ENCODE measurements at places on chromosomes 11 and 22. TPM values are rescaled to one million over a fixed set of nuclear protein-coding genes. Genes with fewer than 3 reads are reported as not detected.
A peak's percentile ranks its signal among the peaks of the same experiment; 100 is the strongest.

DNA sequence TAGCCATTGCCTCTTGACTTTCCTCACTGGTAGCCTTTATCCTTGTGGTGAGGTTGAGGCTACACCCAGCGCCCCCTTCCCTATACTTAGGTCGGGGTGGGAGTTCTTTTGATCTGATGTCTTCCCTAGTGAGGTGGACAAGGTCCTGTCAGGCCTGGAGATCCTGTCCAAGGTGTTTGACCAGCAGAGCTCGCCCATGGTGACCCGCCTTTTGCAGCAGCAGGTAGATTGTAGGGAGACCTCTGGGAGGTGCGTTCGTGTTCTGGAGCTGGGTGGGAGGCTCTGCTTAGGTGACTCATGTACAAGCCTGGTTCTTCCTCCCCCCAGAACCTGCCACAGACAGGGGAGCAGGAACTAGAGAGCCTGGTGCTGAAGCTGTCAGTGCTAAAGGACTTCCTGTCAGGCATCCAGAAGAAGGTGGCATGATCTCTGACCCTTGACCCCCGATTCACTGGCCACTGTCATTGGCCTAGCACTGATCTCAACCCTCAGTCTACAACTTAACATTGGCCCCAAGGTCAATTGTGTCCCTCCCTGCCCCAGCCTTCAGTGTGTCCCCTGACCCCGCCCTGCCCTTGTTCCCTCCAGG is 4.9 kb downstream of the INPPL1 start:
- H3K27me3 ChIP-seq = no peaks in the 10 kb centered on the region
- H3K36me3 ChIP-seq = peaks cover 66% of the 10 kb centered on the region
- H3K4me3 ChIP-seq = no peak overlapping the region
- DNase-seq = no peak

GRCh38 chr11:67638535-67639437 is 777 bp downstream of the TBX10 start:
- peaks cover 6% of the 10 kb centered on the region for H3K4me1 ChIP-seq
- no peaks in the 10 kb centered on the region for H3K27me3 ChIP-seq
- no peak overlapping the region for H3K4me3 ChIP-seq
- H3K36me3 ChIP-seq = no peaks in the 10 kb centered on the region
- no peak for DNase-seq

GRCh38 chr11:94401773-94402265 is 600 bp upstream of the GPR83 start:
- H3K36me3 ChIP-seq = no peaks in the 10 kb centered on the region
- no peak overlapping the region for H3K27ac ChIP-seq
- no peak for DNase-seq
- no peaks in the 10 kb centered on the region for H3K4me1 ChIP-seq
- peaks cover 33% of the 10 kb centered on the region for H3K27me3 ChIP-seq

DNA sequence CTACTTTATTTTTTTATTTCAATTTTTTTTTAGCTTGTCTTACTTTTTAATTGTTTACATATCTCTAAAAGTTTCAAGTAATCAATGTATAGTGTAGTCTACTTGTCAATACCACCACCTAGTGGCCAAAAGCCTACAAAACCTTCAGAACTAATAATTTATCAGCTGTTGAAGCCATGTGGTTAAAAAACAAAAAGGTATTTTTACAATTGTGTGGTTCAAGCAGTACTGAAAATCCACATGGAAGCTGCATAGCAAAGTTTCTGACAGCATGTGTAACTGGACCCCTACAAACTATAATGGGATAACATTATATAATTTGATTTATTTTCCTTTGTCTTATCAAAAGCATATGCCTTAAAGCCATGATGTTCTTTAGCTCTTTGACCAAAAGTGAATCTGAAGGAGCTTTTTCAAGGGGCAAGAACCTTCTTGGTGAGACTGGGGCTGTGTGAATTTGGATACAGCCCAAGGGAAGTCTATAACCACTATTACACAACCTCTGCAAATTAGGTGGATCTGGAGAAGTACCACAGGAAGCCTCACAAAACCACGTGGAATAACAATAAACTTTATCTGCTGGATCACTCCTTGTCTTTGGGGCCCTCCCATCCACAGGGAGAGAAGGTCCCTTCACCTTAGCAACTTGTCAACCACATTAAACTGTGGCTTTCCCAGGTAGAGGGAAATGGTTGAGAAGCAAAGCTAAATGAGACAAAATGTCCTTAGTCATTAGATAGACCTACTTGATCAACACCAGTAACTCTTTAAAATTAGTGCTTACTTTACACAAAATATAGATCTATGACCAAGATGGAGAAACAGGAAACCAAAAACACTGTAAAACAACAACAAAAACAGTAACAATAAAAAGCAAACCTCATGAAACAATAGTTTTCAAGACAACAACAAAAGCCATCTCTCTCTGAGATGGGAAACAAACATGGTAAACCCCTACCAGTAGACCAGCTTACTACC is 9.9 kb downstream of the NARS2 start:
- H3K27ac ChIP-seq = no peak overlapping the region
- no peaks in the 10 kb centered on the region for H3K27me3 ChIP-seq
- no peak overlapping the region for H3K4me3 ChIP-seq
- DNase-seq = peak; percentile 79
- peaks cover 42% of the 10 kb centered on the region for H3K36me3 ChIP-seq

DNA sequence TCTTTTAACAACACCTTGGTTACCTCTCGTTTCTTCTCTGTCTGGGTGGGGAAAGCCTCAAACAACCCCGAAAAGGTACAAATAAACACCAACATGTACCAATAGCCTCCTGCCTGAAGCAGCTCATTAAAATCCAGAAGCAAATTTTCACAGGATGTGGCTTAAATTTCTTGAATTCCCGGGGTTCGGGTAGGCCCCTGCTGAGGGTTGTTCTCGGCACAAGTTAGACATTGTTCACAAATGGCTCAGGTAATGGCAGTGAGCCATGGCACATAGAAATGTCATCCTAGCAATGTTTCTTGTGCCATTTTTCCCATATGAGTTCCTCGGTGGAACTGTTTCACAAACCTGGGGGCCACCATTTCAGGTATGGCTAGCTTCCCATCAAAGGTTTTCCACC is 19.7 kb upstream of the GLYATL1 start:
- H3K4me1 ChIP-seq = peaks cover 5% of the 10 kb centered on the region
- no peak overlapping the region for H3K4me3 ChIP-seq
- H3K27ac ChIP-seq = no peak overlapping the region
- DNase-seq = no peak

- H3K27me3 ChIP-seq = no peaks in the 10 kb centered on the region
- DNase-seq = no peak
- H3K4me3 ChIP-seq = no peak overlapping the region
- H3K27ac ChIP-seq = no peak overlapping the region
- H3K36me3 ChIP-seq = peaks cover 9% of the 10 kb centered on the region
Observed at GRCh38 chr22:38107692-38108515, 2.6 kb downstream of the BAIAP2L2 start.

DNA sequence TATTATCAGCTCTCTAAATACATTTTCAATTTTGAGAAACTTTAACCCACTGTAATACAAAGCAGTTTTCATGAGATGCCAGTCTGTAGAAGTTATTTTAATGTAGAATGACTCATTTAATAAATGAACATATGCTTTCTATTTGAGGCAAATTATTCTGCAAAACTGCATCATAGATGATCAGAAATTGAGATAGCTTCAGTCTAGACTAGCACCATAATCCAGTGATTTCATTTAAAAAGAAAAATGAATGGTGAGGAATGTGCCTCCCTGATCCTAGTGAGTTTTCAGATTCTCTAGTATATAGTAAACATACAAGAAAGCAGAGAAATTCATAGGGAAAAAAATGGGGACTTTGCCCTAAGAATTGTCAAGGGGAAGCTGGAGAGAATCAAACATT is 66.1 kb downstream of the OR5AK2 start:
- no peaks in the 10 kb centered on the region for H3K4me1 ChIP-seq
- no peaks in the 10 kb centered on the region for H3K36me3 ChIP-seq
- no peaks in the 10 kb centered on the region for H3K27me3 ChIP-seq
- no peak for DNase-seq

- H3K4me3 ChIP-seq = no peak overlapping the region
- H3K4me1 ChIP-seq = peaks cover 6% of the 10 kb centered on the region
- no peak overlapping the region for H3K27ac ChIP-seq
- H3K36me3 ChIP-seq = peaks cover 2% of the 10 kb centered on the region
Observed at GRCh38 chr11:118648291-118648690, 31.2 kb downstream of the TREH start.

- no peaks in the 10 kb centered on the region for H3K36me3 ChIP-seq
- peaks cover 85% of the 10 kb centered on the region for H3K4me1 ChIP-seq
- no peak overlapping the region for H3K4me3 ChIP-seq
- H3K27me3 ChIP-seq = no peaks in the 10 kb centered on the region
- DNase-seq = no peak
Observed at GRCh38 chr22:36452250-36452977, 29.0 kb downstream of the TXN2 start.

DNA sequence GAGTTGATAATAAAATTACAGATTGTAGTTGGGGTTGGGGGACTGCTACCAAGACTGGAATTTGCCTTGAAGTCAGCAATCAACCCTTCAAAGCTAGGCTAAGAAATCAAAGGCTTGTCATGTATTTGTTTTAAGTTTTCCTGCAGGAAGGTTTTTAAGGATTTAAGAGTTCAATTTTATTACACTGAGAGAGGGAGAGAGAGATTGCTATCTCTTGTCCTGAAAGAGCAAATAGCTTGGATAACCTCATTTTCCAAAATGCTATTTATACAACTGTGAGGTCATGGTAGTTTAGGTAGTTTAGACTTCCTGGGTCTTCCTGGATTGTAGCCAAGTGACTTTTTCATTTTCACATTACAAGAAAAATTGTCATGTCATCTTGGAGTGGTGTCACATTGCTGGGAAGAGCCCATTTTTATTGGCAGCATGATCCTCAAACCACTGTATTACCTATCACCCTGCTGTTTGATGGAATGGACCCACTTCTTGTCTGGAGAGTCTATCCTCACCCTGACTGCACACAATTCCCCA is 10.1 kb upstream of the PRSS23 start:
- no peak overlapping the region for H3K4me3 ChIP-seq
- no peak overlapping the region for H3K27ac ChIP-seq
- H3K27me3 ChIP-seq = no peaks in the 10 kb centered on the region
- no peaks in the 10 kb centered on the region for H3K4me1 ChIP-seq
- DNase-seq = no peak
- no peaks in the 10 kb centered on the region for H3K36me3 ChIP-seq

DNA sequence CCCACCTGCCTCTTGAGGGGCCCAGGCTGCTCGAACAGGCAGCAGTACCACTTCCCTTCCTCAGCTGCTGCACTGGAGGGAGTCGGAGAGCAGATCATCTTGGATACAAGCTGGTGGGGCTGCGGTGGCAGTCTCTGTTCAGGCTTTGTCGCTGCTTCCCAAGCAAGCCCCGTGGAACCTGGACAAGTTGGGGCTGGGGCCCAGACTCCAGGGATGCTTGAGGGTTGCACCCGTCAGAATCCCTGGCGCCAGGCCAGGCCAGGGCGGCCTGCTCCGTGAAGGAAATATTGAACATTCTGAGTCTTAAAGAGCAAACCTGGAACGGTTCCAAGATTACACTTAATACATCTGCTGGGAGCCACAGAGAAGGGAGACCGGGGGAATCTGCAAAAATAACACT is 310.1 kb upstream of the SORL1-AS1 start:
- H3K27me3 ChIP-seq = no peaks in the 10 kb centered on the region
- H3K4me3 ChIP-seq = no peak overlapping the region
- no peaks in the 10 kb centered on the region for H3K4me1 ChIP-seq
- no peaks in the 10 kb centered on the region for H3K36me3 ChIP-seq
- no peak overlapping the region for H3K27ac ChIP-seq

Gene STK33
- total RNA-seq = not detected

Gene CSRP3
- not detected for total RNA-seq

Gene ZNRF3
- 0.38 TPM for total RNA-seq

Gene MMP12
- total RNA-seq = not detected

Gene APLP2
- total RNA-seq = 28.8 TPM
